ENCODE measurements at places on chromosomes 7 and 10.

DNA sequence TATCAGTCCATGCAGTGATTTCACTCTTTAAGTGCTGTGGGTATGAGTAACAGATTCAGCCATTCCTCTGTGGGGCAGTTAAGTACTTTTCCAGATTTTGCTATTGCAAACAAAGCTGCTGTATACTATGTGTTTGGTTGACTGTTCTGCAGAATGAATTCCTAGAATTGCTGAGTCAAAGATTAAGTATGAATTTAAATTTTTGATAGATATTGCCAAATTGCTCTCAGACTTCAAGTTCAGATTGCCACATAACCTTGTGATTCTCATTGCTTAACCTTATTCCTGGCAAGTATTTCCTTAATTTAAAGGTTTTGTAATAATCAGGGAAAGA, 21.6 kb upstream of the SAR1A start:
- DNase-seq = no peak

DNA sequence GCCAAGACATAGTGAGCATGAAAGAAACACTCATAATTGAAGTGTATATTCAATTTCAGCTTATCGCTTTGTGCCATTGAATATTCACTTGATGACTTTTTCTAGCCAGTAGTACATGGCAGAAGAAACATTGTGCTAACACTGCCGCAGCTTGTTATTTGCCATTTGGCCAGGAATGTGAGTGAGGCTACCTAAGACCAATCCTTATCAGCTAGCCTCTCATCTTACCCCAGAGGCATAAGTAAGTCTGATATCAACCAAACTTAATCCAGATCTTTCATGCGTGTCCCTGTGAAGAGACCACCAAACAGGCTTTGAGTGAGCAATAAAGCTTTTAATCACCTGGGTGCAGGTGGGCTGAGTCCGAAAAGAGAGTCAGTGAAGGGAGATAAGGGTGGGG, 586.0 kb upstream of the MBL2 start:
- DNase-seq = no peak

DNA sequence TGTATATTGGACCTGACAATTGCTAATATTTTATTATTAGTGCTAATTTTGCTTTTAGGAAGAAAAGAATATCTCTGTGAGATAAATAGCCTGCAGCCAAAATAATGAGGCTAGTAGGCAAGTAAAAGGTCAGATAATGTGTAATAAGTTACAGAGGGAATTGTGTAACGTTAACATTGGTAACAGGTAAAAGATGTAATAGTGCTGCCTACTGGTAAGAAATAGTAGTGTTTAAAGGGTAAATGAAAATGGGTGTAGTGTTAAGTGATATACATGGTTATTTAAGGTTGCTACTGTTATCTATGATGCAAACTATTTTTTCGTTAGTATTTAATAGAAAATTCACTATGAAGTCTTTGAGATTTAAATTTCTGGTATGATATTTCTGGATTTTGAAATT, 9.2 kb upstream of the FOXP2 start:
- no peak for DNase-seq

GRCh38 chr10:110539091-110539490, 28.4 kb upstream of the SMC3 start:
- no peak for DNase-seq

DNA sequence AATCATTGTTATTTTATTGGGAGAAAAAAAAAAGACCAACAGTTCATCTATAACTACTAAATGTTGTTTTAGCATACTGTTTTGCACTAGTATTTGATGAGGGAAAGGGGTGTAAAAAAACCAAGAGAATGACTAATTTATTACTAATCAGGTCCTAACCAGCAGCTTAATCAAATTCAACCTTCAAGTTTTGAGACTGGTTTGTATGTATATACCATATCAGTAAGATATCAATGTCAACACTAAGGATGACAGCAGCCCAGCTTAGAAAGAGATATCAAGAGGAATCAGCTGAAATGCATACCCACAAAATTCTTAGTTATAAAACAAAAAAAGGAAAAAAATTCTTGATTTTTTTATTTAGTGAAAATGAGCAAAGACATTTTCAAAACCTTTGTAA, 122.6 kb downstream of the KMT2C start:
- DNase-seq = no peak

GRCh38 chr7:53214463-53214862, 179.0 kb downstream of the POM121L12 start:
- no peak for DNase-seq

Data from CD4-positive, alpha-beta T cell treated with Interleukin-4 for 4 hours (primary cell).